ENCODE measurements at places on chromosomes 11 and 22.
A peak's percentile ranks its signal among the peaks of the same experiment; 100 is the strongest.

DNA sequence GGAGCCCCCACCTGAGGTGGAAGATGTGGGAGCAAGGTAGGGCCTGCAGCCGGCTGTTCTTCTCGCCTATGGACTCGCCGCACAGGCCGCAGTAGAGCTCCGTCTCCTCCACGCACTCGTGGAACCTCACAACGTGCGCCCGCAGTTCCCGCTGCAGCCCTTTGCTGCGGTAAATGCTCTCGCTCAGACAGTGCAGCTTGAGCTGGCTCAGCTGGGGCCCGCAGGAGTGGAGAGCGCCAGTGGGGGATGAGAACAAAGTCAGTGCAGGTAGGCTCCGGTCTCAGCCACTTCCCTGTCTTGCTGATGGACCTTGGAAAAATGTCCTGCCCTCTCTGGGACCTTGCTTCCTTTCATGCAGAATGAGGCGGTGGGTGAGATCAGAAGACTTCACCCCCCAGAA is 10.2 kb downstream of the RAPSN start:
- no peak for DNase-seq

DNA sequence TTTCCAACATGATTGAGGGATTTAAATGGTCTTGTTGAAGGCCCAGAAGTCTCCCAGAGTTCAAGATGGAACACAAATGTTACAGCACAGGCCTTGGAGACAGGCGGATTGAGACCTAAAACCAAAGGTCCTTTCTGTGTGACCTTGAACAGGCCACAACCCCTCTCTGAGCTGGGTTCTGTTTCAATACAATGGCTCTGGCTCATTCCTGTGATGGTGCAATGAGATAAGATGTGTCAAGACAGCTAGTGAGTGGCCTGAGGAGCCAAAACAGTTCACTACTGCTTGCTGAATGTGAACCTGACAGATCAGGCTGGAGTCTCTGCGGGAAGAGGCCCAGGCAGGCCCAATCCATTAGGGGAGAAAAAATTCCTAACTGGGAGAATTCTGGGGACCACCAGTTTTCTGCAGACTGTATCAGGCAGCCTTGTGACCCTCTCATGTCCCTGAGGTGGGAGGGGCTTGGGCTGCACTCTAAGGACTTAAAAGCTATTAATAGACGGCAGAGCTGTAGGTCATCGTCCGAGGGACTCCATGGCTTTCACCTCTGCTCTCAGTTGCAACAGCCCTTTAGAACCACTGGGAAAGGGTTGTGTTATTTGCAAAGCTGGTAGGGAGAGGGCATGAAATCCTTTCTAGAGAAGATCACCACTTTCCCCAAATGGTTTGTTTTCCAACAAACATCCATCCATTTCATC is 126.1 kb upstream of the TEAD1 start:
- no peak for DNase-seq

DNA sequence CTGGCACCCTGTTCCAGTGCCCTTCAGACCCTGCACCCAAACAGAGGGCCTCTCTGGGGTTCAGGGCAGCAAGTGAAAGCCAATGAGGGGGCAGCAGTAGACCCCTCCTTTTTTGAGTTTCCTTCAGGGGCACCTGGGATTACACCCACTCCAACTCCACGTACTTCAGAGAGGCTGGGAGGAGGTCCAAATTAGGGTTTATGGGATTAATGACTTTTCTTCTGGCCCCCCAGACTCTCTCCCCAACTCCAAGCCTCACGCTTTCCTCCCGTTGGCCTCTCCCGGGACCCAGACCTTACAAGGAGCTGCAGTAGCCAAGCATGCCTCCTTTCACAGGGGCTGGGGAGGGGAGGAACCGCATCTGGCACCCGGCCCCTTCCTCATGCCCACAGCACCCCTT is 101.7 kb downstream of the NECTIN1 start:
- DNase-seq, result no peak

- no peak for DNase-seq
Measured at GRCh38 chr11:65468874-65469333, 29.9 kb upstream of the MALAT1 start.

- DNase-seq, result no peak
Measured at GRCh38 chr11:2118677-2119076, 20.5 kb downstream of the IGF2 start.

GRCh38 chr22:38704654-38705234 is 1.0 kb upstream of the GTPBP1 start:
- DNase-seq, result no peak

DNA sequence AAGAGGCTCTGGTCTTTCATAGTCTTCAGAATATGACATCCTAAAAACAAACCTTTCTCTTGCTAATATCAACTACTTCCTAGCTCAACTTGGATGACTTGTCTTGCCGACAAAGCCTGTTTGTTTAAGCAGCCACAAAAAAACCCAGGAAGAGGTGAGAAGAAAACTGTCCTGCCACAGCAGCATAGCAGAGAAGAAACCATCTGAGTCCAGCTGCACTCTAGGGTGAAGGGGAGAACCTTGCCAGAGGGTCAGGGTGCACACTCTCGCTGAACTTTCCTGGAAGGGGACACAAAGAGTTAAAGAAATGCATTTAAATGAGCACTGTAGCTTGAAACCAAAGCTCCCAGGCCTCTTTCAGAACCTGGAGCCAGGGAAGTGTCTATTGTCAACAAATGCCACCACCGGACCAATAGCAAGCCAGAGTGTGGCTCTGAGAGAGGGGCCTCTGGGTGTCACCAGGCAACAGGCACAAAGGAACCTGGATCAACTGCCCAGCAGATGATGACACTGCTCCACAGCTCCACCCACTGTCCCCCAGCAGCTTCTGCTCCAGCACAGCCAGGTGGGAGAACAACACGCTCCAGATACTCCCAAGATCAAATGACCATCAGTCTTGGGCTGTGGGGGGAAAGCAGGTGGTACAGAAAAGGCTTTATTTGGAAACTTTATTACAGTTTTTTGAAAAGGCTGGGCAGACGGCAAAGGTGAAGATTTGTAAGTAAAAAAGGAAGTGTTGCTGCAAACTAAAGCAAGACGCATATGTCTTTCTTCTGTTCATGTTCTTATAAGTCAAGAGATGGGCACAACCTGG is 105.7 kb downstream of the RASSF10 start:
- DNase-seq, result peak; percentile 47

DNA sequence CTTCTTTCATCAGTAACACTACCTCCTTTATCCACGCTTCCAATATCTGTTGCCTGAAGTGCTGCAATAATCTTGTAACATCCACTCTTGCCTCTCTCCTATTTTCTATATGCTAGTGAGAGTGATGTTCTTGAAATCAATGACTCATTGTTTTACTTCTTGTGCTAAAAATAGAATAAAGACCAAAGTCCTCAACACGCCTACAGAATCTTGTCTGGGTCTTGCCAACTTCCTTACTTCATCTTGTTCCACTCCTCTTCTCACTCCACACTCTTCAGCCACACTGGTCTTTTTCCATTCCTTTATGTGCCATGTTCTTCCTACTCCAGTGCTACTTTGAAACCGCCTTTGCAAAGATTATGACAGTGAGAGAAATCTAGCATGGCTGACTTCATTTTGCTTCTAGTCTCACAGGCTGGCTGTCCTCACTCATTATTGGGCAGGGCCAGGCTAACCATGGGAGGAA is 136.4 kb downstream of the CCDC81 start:
- no peak for DNase-seq

DNA sequence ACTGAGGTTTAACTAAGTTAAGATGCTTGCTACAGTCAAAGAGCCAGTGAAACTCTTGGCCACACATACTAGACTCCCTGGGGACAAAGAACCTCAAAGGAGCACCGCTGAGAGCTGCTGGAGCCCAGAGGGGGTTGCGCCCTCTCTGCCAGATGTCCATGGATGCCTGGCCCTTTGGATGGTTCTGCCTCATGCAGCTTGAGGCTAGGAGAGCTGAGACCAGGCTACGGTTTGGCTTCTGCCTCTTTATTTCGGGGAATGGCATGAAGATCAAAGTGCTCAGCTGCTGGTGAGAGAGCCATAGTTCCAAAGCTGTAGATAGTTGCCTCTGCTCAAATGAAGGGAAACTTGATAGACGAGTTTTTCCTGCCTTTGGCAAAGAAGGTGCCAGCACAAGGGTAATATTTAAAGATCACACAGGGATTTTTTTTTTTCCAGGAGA is 43.0 kb downstream of the RASSF10 start:
- peak; percentile 41 for DNase-seq

DNA sequence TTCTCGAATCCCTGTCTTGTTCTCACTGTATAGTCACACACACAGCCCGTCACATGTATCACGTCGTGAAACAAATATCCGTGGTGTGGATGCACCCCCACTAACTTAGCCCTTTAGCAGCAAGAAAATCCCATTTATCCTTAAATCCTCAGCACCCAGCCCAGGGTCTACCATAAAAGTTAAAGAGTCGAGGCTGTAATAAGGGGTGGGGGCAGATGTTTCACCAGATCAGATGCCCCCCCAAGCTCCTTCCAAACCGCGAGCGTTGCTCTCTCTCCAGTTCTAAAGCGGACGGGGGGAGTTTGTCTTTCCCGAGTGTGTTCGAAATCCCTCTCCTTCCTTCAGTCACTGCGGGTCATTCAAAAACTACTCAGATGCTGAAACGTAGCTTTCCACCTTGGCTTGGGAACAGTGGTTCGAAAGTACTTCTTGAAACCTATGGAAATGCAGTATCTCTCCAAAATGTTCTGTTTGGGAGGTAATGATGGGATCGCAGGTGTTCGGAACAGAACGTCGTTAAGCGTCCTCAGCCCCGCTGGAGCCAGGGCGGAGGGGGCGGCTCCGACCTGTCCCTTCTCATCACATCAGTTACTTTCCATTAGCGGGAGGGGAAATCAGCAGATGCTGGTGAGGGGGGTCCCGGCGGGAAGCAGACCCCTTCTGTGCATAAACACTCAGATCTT is 156.2 kb downstream of the BRD1 start:
- DNase-seq, result no peak

- DNase-seq, result no peak
Measured at GRCh38 chr11:10518891-10519290, 22.1 kb downstream of the RNF141 start.

DNA sequence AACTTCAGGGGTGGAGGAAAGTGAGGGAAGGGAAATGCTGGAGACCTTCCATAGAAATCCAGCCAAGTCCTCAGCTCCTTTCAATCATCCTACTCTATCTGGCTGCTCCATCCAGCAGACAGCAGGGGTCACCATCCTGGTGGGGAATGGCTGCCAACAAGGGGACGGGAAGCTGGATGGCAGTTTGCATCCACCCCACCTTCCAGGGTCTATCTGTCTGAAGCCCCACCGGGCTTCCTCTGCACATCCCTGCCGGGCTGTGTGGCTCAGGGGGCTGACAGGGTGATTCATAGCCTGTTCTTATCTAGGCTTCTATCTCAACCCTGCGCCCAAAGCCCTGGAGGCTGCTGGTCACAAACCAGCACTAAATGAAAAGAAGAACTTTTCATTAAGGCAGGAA is 1.1 kb downstream of the SYTL2 start:
- DNase-seq, result no peak

GRCh38 chr22:22425356-22425755 is 83.2 kb downstream of the ZNF280B start:
- no peak for DNase-seq

GRCh38 chr11:132913886-132914285 is 618.4 kb downstream of the OPCML start:
- no peak for DNase-seq

GRCh38 chr22:45838305-45838887 is 138.6 kb downstream of the WNT7B start:
- DNase-seq, result peak; percentile 20

Data from right lung (tissue), 10 donors.